Stimulated activated CD4-positive, alpha-beta T cell treated with anti-CD3 and anti-CD28 coated beads, Interleukin-1b, Interleukin-23, amount 100 ng/mL, for 24 hours (primary cell): ENCODE measurements at places on chromosomes 12 and 14.

- no peak for DNase-seq
These were observed 24.1 kb downstream of the DMAC2L start for GRCh38 chr14:50335989-50336824.

- DNase-seq = no peak
These were observed 9.4 kb upstream of the HEATR5A start for GRCh38 chr14:31429791-31430190.

DNA sequence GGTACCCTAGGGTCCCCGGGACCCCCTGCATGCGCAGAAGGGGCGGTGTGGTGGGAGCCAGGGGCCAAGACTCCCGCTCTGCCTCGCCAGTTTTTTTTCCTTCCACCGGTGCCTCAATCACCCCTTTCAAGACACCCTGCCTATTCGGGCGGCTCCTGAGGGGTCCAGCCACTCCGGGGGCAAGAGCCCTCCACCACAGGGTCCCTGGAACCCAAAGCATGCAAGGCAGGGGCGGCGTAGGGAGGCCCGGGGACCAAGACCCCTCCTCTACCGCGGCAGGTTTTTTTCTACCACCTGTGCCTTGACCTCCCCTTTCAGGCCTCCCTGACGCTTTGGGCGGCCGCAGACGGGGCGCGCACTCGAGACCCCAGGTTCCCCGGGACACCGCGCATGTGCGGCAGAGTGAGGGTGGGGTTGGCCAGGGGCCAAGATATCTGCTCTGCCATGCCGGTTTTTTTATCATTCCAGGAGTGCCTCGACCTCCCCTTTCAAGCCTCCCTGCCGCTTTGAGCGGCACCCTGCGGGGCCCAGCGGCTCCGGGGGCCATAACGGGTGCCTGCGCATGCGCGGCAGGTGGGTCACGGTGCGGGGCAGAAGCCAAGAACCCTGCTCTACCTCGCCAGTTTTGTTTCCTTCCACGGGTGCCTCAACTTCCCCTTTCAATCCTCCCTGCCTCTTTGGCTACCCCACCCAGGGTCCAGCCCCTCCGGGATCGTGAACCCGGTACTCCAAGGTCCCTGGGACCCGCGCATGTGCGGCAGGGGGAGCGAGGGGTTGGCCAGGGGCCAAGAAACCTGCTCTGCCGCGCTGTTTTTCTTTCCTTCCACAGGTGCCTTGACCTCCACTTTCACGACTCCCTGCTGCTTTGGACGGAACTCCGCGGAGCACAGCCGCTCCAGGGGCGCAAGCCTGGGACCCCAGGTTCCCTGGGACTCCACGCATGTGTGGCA, 328.1 kb downstream of the ALG10 start:
- no peak for DNase-seq

GRCh38 chr12:53568809-53569557, 57.2 kb downstream of the ATF7 start:
- DNase-seq = no peak

DNA sequence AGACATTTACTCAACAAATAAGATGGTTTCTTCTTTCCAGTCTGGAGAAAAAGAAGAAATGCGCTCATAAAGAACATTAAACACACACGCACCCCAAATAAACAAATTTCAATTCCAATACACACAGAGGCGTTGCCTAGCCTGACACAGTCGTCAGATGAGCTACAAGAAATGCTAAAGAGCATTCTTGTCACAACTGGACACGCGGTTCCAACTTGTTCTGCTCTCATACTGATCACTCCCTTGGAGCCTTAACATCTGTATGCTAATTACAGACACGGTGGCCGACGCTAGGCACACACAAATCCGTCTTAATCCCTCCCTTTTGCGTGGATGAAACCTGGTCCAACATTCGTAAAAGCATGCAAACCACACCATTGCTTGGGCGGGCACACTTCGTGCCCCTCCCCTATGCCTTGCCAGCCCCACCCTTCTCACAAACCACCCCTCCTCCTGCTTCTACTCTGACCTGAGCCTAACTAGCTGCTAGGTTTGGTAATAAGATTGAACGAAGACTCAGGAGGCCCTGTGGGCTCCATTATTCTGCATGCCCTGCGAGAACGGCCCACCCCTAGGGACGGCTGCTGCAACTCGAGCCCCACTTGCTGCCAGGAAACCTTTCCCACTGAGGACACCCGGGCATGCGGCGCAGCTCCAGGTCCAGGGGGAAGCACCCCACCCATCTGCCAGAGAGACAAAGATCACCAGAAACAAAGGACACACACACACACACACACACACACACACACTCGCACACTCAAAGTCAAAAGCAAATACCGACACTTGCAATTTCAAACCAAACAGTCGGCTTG, 1.2 kb downstream of the KCNK10 start:
- DNase-seq = no peak

DNA sequence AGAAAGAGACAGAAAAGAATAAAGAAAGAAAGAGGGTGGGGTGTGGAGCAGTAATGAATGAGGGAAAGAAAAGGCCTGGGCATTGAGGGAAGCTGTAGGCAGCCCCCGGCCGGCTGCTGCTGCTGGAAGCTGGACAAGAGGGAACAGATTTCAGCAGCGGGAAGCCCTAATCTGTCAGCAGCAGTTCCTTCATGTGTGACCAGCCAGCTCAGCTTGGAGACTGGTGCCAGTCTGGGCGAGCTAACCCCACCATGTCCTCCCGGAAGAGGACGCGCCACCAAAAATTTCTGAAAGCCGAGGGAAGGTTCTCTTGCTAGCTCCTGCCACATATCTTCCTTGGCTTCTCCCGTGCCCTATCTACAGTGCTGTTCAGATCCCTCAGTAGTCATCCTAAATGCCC, 236.8 kb downstream of the GRIN2B start:
- no peak for DNase-seq

DNA sequence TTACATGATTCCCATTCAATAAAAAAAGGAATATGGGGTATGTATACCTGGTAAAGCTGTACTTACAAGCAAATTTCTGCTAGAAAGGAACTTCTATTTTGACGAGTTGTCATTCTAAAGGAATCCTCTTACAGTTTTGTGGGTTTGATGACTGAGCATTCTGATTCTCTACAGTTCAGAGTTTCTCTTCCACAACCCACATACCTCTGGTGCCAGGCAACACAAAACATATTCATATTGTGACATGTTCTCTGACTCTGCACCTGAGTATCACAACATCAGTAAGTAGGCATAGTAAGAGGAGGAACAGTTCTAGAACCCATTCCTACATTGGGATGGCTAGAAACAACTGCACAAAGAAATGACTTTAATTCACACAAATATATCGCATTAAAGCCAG, 636.6 kb downstream of the MED13L start:
- DNase-seq = no peak

DNA sequence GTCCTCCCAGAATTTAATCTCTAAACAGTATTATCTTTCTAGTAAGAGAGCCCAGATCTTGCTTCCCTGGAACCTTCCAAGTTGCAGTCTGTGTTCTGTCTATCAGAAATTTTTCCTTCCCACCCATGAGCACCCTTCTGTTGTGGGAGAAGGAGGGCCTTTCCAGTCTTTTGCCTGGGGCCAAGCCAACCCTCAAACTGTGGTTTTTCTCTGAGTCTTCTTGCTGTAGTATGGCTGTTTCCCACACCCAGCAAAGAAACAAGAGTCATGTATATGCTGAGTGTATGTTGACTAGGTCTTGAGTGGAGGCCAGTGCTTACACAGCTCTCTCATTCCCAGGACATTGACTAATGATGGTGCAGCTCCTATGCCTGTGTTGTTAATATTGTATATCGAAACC, 104.5 kb downstream of the TGFB3 start:
- DNase-seq = no peak

GRCh38 chr14:33567023-33567728, 383.7 kb downstream of the EGLN3 start:
- no peak for DNase-seq

GRCh38 chr14:104404922-104405321, 174.6 kb upstream of the C14orf180 start:
- no peak for DNase-seq

GRCh38 chr14:66965831-66966230, 223.4 kb upstream of the GARIN2 start:
- no peak for DNase-seq

DNA sequence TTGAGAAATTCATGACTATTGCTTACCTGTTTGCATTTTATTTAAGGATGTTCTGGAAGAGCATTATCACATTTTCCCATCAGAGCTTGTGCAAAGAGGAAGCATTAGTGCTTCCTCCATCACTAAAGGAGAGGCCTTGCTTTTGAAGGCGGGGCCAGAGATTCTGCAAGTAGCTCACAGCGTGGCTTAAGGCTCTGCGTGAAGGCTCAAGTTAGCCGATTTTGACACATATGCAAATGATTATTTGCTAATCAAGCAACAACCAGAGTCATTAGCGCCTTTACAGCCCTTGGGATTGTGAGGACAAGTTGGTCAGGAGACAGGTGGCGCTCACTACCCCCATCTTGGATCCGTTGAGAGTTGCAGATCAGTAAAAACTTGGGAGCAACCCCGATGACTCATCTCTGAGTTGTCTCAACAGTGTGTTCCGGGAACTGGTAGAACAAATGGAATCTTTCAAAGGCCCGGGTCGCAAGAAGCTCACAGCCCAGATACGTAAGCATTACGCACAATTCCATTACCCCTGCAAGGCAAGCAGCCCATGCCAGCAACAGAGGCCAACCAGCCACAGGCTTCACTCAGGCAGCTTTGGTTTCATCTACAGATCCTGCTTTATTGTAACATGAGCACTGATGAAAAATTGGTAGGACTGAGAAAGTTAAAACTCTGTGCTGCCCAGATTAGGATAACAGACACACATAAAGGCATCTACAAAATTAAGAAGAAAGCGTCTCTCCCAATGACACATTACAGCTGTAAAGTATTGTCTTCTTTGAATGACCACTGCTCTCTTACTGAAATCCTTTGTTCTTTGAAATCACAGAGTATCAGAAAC, 34.9 kb upstream of the SPTSSA start:
- DNase-seq = no peak

DNA sequence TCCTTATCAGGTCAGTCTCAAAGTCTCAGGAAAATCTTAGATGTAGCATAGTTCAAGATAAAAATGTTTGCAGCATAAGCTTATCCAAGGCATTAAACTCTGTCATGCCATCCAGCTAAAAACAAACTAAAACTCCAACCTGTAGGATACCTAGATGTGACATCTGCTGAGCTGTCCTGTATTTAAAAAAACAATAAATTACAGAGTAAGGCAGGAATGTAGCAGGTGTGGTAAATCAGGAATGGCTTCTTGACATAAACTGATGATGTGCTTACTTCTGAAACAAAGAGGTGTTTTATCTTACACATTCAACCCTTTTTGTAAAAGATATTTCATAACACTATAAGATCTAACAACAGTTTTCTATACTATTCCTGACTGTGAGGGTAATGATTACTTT, 30.6 kb upstream of the DLGAP5 start:
- DNase-seq = no peak

GRCh38 chr14:69711477-69711876, 55.5 kb upstream of the SRSF5 start:
- DNase-seq = no peak

DNA sequence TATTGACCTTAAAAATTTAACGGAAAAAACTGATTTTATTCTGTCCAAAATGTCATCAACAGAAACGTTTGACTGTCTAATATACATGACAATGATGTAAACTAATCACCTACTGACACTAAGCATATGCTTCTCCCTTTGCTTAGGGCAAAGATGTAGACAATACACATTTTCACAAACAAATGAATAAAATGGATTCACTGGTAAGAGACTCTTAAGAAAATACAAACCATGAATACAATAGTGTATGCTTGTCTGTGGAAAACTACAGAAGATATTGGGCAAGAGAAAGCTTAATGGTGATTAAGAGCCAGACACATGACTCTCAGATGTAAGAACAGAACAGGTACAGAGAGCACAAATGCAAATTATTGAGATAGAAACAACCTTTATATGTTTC, 1248.7 kb downstream of the FSCB start:
- DNase-seq = no peak

- DNase-seq = no peak
These were observed 4.5 kb upstream of the ISM2 start for GRCh38 chr14:77503138-77503537.

DNA sequence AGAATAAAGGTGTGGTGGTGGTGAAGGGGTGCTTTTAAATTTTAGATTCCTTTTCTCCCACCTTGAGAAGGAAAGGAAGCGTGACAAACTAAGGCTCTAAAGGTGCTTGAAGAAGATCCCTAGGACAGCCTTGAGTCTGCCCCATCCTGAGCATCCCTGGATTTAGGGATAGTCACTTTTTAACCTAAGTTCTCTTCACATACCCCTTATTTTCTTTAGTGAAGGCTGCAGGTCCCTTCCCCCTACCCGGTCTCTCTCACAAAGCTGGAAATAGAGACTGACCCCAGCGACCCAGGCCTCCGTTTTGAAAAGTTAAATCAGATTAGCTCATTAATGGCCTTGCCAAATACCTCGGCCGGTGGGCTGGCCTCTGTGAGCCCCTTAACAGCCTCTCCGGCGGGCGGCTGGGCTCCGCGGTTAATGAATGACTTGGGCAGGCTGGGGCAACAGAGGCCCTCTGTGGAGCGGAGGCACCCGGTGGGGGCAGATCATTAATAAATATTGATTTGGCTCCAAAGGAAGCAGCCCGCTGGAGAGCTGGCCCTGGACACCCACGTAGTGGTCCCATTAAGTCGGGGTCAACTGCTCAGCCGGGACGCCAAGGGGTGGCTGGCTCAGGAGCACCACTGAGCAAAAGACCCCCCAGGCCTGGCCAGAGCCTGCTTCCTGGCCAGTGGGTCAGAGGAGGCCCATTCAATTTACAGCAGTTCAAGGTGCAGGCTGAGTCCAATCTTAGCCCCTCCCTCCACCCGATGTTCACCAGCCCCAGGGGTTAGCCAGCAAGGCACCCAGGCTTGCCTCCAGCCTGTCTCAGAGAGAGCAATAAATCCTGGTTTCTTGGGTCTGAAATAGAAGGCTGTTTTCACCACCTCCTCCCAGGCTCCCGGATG, 31.8 kb downstream of the PAH start:
- DNase-seq = no peak

GRCh38 chr14:31887929-31888580, 189.0 kb upstream of the ARHGAP5 start:
- DNase-seq = no peak

DNA sequence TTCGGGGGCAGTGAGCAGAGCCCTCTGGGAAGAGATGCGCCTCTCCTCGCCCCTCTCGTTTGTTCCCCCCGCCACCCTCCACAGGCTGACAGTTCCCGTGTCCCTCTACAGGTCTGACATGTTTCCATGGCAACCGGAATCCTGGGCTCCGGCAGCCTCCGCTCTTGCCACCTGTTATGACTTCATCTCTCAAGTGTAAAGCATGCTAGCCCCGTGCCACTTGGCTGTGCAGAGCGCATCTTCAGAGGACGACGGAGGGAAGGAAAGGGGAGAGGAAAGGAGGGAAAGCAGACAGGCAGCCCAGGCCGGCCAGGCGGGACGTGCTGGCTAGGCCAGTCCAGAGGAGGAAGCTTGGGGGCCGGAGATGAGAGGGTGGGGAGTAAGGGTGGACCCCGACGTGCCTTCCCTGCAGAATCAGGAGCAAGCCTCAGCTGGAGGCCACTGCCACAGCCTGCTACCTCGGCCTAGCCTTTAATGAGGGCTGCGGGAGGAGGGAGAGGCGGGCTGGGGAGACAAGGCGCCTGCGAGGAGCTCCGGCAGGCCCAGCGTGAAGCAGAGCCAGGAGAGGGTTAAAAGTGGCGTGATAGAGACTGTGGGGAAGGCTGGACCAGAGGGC, 214.3 kb downstream of the DPF3 start:
- no peak for DNase-seq
